NCI-H2029 treated with DMSO at 0.1 percent for 48 hours (cell line): ENCODE measurements at places on chromosomes 7 and 10.
A peak's percentile ranks its signal among the peaks of the same experiment; 100 is the strongest.

DNA sequence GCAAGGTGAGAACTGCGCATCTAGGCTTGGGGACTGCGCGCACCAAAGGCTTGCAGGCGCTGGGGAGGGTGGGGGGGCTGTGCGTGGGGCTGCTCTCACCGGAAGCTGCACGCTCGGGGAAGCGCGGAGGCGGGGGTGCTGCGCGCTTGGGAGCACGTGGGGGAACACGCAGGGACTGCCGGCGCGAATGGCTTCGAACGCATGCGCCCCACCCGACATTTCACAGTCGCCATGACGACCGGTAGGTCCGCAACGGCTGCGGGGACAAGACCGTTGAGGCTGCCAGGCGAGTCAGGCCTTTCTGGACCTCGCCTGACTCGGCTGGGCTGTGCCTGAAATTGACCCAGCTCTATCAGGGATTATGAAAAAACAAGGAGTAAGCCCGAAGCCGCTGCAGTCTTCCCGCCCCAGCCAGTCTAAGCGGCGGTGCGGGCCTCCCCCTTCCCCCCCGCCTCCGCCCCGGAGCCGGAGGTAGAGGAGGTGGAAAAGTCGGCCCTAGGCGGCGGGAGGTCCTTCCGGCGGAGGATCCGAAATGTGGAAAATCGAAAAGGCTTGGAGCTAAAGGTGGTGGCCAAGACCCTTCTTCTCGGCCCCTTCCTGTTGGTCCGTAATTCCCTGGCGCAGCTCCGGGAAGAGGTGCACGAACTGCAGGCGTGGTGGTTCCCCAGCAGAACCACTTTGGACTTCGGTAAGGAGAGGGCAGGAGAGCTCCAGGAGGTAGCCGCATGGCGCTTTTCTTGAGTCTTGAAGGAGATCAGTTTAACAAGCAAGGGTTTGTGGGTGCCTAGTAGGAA is 34.9 kb upstream of the STEAP1 start:
- DNase-seq: no peak

DNA sequence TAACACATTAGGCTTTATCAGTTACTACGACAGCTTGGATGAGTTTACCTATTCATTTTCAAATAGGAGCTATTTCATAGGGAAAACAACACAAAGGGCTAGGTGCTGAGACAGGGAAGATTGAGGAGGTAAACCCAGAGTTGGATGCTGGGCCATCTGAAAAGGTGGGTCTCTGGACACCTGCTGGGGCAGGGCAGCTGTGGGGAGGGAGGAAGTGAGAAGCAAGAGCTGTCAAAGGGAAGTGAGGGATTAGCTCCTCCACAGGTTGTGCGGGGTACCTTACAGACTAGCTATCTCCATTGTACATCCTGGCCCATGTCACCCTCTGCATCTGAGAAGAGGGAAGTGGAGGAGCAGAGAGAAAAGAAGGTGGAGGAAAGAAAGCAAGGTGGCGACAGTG is 48.9 kb downstream of the BLNK start:
- DNase-seq: no peak

DNA sequence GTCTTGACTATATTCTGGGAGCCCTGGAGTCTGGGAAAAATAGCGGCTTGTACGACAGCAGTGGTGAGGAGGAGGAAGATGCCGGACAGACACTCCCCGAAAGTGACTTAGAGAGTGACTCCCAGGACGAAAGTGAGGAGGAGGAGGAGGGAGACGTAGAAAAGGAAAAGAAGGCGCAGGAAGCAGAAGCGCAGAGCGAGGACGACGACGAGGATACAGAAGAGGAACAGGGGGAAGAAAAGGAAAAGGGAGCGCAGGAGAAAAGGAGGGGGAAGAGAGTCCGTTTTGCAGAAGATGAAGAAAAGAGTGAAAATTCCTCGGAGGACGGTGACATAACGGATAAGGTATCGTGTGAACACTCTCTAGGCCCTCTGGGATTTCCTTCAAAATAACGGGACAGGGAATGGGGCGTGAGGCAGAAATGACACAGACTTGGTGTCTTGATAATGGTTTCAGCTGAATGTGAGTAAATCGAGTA is 908 bp downstream of the NOM1 start:
- no peak for DNase-seq

GRCh38 chr7:20407585-20408466 is 77.1 kb downstream of the ITGB8 start:
- peak; percentile 84 for DNase-seq

- DNase-seq: no peak
These were observed 52.3 kb upstream of the STRIP2 start for GRCh38 chr7:129381710-129382484.

- DNase-seq: no peak
These were observed 114.1 kb upstream of the IGFBP3 start for GRCh38 chr7:46035166-46035565.

DNA sequence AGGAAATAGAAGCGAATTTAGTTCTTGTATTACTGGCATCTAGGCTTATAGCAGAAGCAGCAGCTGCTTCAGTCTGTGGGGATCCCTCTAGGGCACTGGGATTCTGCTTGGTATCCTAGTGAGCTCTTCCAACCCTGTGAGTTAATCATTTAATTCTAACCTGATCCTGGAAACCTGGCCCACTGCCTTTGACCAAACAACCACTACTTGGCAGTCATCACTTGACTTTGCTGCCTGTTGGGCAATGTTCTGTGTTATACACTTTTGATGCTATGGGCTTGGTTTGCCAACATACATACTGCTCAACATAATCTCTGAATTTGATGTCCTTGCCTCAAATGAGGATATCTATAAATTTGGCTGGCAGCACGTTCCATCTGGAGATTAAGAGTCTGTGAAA is 813.4 kb downstream of the ANKRD7 start:
- no peak for DNase-seq

DNA sequence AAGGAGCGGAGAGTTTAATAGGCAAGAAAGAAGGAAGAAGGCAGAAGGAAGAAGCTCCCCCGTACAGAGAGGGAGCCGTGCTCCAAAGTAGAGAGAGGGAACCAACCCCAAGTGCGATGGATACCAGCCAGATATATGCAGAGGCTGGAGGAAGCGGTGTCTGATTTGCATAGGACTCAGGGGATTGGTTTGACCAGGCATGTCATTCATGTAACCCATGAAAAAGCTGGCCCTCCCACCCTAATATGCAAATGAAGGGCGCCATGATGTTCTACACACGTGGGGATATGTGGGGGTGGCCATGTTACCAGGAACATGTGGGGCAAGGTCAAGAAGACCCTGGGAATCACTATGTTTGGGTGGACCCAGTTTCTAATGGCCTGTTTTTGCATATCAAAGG is 40.6 kb upstream of the FAM3C start:
- DNase-seq: no peak

- DNase-seq: no peak
These were observed 21.7 kb downstream of the LARP4B start for GRCh38 chr10:909831-910230.

DNA sequence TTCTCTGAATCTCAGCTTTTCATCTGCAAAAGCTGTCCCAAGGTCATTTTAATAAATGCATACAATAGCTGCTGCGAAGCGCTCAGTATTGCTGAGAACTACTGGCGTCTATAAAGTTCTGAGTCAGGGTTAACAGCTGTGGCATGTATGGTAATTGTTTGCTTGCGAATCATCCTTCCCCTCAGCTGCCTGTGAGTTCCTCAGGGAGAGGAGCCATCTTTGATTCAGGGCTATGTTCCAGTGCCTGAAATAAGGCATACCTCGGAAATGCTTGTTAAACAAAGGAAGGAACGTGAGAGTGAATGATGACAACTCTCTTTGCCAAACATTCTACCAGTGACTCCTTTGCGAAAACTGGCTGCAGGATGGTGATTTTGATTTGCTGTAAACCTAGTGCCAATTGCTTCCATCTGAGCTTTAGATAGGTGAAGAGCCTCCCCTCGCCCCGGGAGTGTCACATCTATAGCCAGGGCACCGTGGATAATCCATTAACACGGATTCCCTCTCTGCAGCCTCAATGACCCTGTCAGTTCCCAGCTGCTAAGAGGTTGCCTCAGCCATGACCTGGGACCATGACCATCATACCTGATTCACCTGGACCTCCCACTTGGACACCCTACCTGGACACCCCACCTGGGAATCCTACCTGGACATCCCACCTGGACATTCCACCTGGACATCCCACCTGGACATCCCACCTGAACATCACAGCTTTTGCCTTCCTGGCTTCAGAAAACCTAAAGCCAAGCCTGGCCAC is 39.6 kb downstream of the GPRIN2 start:
- DNase-seq: no peak

GRCh38 chr10:42754155-42755027 is 28.2 kb upstream of the BMS1 start:
- no peak for DNase-seq

GRCh38 chr7:112538726-112539255 is 58.0 kb downstream of the LSMEM1 start:
- DNase-seq: no peak

DNA sequence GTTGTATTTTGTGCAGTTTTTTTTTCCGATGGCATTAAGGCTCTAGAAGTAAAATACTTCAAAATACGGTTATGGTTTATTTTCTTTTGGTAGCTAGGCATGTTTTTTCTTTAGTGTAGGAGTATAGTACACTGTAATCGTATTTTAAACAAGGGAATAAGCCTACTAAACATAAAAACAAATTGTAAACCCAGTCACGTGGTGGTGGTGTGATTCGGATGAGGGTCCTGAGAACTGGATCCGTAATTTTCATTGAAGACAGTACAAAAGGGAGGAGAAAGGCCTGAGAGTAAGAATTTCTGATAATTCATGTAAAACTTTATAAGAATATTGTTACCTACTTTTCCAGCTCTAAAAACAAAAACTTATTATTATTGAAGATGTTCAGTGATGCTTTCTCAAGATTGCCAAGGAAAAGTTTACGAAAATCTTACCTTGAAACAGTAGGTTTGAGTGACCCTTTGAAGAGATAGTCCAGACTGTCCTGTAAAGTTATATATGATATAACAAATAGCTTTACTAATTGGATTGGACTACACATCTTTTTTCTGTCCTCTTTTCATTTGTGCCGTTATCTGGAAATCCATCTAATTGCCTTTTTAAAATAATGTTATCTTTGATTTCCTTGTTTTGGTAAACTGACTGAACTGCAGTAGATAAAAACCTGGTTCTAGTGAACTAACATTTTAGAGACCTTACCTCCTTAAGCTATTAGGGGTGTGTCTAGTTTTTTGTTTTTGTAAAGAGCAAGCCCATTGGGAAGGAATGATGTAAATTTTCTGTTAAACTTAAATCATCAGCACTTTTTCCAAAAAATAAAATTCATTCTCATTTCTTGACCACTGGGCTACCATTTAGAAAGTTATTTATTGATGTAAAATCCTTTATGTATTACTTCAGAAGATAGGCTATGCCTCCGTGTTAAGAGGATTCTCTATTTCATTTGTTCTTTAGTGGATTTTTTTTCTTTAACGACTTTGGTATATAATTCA is 1.0 kb upstream of the PBLD start:
- DNase-seq: no peak

GRCh38 chr7:11956991-11957390 is 125.0 kb upstream of the THSD7A start:
- DNase-seq: no peak

- DNase-seq: no peak
These were observed 356.8 kb downstream of the PLXDC2 start for GRCh38 chr10:20173046-20173445.

- no peak for DNase-seq
These were observed 115.0 kb downstream of the FAM107B start for GRCh38 chr10:14659626-14660196.

- DNase-seq: no peak
These were observed 11.1 kb upstream of the ZMIZ1 start for GRCh38 chr10:79057481-79058275.

GRCh38 chr10:72796042-72796441 is 97.5 kb upstream of the OIT3 start:
- no peak for DNase-seq

- DNase-seq: no peak
These were observed 57.6 kb upstream of the CROT start for GRCh38 chr7:87287738-87288341.

- DNase-seq: peak; percentile 26
These were observed 23.0 kb upstream of the CDHR3 start for GRCh38 chr7:105940109-105940508.

DNA sequence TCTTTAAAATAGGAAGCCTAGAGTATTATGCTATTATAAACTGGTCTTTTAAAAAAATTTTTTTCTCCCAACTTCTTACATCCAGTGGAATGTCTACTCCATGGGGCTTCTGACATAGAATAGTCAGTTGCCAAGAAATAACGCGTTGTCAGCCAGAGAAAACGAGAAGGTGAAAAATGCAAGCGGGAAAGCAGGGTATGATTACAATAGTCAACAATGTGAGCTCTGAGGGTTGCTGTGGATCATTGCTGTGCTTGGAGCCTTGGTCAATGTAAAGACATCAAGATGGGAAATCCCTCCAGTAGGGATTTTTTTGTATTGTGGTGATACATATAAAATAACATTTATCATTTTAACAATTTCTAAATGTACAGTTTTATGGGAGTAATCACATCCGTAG is 27.6 kb upstream of the PLPP4 start:
- no peak for DNase-seq
